Dermis blood vessel endothelial cell (primary cell): ENCODE measurements at places on chromosomes 5 and 9.

DNA sequence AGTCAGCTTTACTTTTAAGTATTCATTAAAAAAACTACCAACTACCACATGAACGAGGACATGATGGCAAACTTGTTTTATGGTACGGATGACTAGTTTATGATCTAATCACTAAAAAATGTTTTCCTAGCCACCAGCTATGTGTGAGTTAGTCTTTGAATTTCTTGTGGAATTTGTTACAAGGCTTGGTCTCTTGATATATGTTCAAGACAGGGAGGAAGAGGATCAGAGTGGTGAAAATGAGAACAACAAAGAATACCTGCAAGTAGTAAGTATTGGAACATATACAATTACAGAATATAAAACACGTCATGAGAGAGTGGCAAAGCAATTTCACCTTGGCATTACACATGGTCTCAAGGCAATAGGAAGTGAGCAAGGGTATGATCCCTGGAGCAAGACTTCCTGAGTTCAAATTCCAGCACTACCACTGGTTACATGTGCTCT, 548.6 kb upstream of the TLE4 start:
- DNase-seq, result peak; percentile 64

DNA sequence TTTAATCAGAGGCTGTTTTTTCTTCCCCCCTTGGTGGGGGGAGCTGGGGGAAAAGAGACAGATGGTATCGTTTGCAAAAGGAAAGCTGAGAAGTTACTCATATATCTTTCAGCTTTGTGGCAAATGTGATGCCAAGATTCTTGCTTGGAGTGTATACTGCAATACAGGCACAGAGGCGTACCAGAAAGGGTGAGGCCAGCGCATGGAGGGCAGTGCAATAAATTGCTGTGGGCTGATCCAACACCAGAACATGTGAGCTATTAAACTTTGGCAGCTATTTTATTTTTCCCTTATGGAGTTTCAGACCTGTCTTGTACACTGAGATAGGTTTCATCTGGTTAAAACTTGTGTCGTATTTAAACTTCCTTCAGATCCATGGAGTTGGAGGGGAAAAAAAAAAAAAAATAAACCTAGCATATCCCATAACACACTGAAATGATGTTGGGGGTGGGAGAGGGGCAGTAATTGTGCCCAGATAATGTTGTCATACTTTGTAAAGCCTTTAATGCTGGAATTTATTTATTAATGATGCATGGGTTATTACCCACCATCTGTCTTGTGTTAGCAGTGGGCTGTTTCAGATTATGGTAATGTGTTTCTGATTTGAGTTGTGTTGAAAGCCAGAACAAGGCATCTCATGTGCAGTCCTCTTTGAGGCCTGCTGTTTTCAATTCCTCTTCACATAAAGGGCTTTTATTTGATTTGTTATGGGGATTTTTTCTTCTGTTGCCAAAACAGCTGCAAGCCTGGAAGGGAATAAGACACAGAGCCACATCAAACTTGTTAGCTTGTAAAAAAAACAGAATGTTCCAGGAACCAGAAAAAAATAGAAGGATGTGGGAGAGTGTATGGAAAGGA, 891.3 kb downstream of the TLE1 start:
- no peak for DNase-seq

GRCh38 chr5:138109463-138110265, 25.8 kb downstream of the WNT8A start:
- DNase-seq, result no peak

DNA sequence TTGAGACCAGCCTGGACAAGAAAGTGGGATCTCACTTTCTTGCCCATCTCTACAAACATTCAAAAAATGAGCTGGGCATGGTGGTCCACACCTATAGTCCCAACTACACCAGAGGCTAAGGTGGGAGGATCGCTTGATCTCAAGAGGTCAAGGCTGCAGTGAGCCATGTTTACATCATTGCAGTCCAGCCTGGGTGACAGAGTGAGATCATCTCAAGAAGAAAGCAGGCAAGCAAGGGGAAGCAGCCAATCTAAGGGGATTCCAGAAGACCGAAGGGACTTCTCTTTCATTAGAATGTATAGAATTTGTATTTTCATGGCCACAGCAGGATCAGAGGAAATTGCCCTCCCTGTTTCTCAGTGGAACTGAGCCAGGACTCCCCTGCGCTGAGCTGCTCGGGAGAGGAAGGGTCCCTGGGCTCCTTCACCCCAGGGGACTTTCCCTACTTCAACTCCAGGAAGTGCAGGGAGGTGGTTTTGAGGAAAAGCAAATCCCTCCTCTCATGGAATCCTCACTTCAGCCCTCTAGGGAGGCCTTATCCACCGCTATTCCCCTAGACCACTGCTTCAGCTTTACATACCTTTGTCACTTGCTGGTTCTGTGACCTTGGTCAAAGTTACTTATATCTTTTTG, 12.1 kb downstream of the WWC1 start:
- no peak for DNase-seq

GRCh38 chr5:153367466-153367865, 123.0 kb upstream of the GRIA1 start:
- DNase-seq, result no peak

DNA sequence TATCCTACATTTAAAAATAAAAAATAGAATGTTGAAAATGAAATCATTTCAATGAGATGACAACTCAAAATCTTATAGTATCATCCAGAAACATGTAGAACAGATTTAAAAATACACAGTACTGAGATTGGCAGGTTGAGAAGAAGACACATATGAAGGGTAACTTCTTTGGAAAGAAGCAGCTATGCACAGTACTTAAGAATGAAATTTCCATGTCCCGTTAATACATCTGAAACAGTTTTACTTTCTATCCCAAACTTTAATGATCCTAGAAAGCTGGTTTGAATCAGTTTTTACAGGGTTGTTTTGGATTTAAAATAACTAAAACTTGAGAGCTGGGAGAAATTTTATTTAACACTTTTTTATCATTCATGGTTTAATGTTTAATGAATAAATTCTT, 36.0 kb upstream of the ARRDC3 start:
- no peak for DNase-seq

GRCh38 chr9:128937310-128938165, 9.9 kb downstream of the DOLK start:
- DNase-seq, result no peak

DNA sequence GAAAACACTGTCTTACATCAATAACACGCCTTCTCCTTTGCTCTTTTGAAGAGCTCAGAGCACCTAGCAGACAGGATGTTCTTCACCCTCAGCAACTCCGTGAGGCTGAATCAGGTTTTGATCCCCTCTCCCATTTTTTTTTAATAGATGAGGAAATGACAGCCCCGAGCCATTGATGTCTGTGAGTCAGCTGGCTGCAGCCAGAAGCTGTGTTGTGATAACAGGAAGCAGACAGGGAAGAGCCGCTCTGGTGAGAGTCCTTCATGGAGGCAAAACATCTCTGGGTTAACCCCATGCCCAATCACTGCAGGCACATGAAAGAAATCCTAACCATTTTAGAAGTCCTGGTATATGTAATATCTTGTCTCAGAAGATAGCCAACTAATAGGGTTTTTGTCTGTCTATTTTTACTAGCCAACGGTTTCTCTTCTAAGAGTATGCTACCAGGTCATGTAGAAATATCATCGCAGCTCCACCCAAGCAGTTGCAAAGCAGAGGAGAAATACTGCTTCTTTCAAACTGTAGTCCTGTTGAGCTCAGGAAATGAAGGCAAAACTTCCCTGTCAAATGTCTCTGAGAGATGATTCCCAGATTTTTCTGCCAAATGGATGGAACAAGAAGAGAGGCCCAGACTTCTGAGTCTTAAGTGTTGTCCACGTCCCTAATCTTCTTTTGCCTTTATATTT, 568.9 kb downstream of the CCDC171 start:
- DNase-seq, result peak; percentile 23

DNA sequence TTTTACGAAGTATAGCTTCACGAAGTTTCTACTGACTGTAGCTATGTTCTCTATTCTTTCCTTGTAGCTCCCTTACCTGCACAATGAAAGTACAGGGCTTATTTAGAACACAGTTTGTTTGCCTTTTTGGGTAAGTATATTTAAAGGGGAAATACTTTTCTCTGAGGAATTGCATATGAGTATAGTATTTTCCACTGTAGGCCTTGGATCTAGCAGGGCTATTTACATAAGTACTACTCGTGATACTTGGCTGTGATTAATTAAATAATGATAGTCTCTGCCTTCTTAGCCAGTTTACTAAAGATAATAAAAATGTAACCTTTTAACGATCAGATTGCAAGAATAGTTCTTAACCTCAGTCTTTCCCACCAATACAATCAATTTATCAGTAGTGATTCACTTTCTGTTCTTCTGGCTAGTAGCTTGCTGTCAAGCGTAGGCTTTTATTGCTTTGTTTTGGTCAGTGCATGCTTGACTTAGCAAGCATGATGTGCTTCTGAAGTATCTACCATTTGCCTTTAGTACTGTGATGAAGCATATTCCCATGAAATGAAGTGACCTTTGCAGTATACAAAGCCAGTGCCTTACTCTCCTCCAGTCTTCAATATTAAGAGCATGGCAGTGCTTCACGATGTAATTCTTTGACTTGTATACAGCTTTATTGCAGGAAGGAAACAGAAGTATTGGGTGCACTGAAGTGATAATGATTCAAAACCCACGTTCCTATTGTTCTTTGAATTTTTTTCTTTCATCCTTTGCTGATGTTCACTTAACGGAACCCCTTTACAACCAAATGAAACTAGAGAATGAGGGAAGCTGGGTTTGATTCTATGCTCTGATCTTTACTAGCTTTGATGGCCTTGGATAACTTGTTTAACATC, 64.2 kb downstream of the SLC44A1 start:
- DNase-seq, result peak; percentile 71

- no peak for DNase-seq
Measured at GRCh38 chr5:14134771-14135170, 8.4 kb upstream of the TRIO start.

GRCh38 chr5:57749396-57749795, 266.8 kb upstream of the ACTBL2 start:
- DNase-seq, result no peak

DNA sequence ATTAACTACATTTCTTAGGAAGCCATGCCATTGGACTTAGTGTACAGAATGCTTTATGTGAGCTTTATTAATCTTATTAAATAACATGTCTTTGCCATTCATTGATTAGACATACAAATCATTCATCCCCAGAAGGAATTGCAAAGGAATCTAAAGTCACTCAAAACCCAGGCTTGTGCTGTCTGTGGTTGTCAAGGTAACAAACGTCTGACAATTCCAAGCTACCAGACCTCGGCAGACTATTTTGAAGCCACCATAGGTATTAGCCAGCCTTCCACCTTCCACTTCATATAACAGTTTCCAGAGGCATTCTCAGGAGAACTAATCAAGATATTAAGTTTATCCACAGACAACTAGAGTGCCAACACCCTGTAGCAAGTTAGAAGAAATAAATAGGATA, 135.2 kb upstream of the TUSC1 start:
- no peak for DNase-seq

GRCh38 chr5:43425983-43426382, 13.8 kb upstream of the CCL28 start:
- no peak for DNase-seq

GRCh38 chr5:91027405-91028139, 355.5 kb downstream of the ARRDC3 start:
- no peak for DNase-seq

- DNase-seq, result peak; percentile 96
Measured at GRCh38 chr9:124309667-124310084, 51.9 kb downstream of the NEK6 start.

- no peak for DNase-seq
Measured at GRCh38 chr9:95822015-95822414, 53.5 kb upstream of the ERCC6L2 start.

DNA sequence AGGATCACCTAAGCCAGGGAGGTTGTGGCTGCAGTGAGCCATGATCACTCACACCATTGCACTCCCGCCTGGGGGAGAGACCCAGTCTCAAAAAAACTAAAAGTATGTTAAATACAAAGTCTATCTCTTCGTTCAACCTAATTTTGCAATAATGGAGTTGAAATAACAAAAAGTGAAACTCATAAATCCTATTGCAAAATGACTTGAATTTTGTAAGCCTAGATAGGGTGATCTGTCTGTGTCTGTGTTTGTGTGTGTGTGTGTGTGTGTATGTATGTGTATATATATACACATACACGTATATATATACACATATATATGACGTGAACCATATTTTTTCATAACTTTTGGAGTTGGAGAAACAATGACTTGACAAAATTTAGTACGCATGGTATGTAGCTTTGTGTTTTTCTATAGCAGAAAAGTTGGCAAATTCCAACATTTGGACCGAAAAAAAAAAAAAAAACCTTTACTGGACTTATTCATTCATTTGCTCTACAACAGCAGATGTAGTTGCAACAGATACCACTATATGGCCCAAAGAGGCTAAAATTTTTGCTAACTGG, 76.9 kb upstream of the CDH6 start:
- no peak for DNase-seq
